ENCODE measurements at places on chromosomes 16 and 17.

GRCh38 chr16:85151603-85152413 lies 39.5 kb upstream of the CIBAR2 start:
- DNase-seq, result peak; percentile 12

DNA sequence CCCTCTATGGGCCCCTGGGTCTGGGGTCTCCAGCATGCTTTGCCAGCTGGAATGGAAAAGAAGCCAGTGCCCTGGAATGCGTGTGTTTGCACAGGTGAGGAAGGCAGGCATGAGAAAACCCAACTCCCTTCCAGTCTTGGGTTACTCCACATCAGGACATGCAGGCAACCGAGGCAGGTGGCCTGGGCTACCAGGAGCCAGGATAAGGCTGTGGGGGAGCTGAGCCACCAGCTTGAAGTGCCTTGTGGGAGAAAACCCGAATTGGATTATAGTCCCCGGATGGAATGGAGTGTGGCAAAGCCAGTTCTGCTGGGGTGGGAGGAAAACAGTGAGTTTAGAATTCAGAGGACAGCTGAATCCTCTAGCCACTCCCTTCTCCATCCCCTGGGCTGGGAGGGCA lies 7.2 kb downstream of the SRCIN1 start:
- DNase-seq, result peak; percentile 41

DNA sequence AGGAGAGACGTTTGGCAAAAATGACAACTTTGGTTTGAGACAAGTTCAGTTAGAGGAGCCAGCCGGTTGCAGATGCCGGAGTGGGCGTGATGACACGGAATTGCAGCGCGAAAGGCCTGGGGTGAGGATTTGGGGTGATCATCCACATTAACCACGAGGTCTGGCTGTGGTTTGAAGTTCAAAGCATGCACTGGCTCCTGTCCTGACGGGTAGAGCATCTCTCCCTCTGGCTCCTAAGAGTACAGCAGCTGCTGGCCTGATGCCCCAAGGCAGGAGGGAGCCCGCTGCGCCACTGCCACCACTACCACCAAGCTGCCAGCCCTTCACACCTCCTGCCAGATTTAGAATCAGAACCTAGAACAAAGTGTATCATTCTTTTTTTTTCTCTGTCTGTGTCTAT lies 3.7 kb downstream of the RHBDL3 start:
- no peak for DNase-seq

DNA sequence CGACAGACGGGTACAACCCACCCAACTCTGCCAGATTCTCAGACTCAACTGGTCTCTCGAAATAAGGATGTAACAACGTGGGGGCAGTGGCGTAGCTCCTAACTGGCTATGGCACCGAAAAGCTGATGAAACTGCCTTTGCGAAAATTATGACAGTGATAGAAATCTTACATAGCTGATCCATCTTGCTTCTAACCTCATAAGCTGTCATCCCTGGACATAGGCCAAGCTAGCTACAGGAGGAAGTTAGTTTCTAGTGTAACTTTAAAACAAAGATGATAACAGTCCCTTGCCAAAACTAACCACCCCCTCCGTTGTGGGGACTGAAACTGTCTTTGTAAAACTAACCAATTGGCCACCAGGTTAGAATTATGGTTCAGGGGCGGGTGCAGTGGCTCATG lies 220.1 kb downstream of the SLC39A11 start:
- DNase-seq, result no peak

- no peak for DNase-seq
These were observed 137.1 kb downstream of the CYB561 start for GRCh38 chr17:63309021-63309420.

DNA sequence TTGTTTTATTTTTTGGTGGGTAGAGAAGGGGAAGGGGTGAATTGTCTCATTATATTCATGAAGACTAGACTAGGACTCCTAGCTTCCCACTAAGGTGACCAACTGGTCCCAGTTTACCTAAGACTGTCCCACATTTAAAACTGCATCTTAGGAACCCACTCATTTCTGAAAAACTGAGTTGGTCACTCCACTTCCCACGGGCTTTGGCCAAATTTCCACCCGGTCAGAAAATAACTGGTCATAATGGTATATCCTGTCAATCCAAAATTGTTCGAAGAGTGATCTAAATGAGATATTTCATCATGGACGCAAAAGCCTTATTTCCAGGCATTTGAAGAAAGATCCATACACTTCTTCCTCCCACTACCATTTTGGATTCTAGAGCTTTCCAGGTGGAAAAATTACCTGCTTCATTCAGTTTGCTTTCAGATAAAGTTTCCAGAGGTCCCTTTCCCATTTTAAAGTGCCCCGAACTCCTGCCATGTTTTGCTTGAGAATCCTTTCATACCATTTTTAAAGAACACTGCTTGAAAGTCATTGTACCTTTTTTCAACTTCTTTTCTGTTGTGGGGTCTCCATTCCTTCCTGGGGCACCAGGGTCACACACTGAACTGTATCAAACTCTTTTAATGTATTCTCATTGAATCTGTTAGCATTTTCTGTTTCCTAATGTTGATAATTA lies 21.8 kb upstream of the ZFHX3 start:
- no peak for DNase-seq

DNA sequence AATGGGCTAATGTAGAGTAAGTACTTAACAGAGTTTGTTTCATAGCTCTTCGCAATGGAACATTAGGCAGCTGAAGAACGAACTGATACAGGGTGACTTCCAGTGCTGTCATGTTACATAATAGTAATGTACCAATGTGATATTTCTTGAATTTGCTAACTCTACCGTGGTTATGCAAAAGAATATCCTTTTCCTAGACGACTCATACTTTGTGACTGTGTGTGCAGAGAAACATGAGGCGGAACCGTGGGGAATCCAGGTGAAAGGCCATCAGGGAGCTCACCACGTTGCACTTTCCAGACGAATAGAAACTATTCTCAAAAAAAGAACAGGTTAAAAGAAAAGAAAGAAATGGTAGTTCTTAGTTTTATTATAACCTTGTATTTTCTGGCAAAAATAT lies 13.2 kb downstream of the NOB1 start:
- DNase-seq, result no peak

DNA sequence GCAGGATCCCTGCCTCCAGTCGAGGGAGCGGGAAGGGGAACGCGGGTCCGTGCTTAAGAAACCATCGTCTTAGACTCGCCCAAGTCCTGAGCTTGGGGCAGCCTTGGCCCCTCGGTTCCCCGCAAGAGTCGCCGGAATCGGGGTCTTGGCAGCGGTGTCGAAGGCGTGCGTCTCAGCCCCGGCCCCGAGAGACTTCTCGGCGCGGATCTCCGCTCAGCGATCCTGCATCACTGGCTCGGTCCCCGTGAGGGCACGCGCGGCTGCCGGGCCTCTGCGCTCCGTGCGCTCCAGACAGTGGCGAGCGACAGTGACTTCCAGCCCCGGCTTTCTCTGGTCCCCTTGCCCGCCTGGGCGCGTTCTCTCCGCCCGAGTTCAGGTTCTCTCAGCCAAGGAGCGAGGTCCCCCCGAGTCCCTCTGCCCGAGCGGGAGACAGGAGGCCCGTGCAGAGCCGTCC lies 380 bp downstream of the HS3ST3A1 start:
- DNase-seq, result no peak

- no peak for DNase-seq
These were observed 274.5 kb downstream of the C16orf95 start for GRCh38 chr16:87042551-87043230.

- DNase-seq, result no peak
These were observed 74.2 kb upstream of the CCL1 start for GRCh38 chr17:34437188-34437587.

DNA sequence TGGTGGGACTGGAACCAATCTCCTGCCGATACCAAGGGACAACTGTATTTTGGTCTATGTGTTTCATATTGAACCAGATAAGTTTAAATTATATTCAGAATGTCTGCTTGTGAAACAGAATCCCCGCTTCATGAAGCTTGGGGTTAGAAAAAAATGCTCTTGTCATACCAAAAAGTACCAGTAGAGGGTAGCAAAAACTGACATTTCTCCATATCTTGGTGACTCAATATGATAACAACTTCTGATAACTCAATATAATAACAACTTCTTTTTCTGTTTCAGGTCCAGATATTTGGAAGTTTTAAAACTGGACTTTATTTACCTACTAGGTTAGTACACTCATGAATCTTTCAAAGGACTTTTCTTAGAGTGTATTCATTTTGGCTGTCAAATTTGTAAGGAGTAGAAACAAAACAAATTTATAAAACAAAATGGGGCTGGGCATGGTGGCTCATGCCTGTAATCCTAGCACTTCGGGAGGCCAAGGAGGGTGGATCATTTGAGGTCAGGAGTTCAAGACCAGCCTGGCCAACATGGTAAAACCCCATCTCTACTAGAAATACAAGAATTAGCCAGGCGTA lies 52.3 kb upstream of the ADCY7 start:
- peak; percentile 57 for DNase-seq

DNA sequence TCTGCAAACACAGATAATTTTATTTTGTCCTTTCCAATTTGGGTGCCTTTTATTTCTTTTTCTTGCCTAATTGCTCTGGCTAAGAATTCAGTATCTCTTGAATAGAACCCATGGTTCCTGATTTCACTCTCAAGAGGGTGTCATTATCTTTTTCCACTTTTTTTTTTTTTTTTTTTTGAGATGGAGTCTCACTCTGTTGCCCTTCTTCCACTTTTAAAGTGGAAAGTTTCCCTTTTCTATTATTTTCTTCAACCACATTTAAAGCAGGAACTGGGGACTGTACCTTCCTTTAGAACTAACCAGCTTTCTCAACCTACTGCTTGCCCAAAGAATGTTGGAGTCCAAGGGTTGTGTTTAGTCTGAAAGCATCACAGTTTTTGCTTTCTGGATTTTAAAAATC lies 31.1 kb downstream of the SLFN11 start:
- DNase-seq, result no peak

GRCh38 chr17:42562388-42563142 lies 617 bp downstream of the COASY start:
- DNase-seq, result peak; percentile 19

DNA sequence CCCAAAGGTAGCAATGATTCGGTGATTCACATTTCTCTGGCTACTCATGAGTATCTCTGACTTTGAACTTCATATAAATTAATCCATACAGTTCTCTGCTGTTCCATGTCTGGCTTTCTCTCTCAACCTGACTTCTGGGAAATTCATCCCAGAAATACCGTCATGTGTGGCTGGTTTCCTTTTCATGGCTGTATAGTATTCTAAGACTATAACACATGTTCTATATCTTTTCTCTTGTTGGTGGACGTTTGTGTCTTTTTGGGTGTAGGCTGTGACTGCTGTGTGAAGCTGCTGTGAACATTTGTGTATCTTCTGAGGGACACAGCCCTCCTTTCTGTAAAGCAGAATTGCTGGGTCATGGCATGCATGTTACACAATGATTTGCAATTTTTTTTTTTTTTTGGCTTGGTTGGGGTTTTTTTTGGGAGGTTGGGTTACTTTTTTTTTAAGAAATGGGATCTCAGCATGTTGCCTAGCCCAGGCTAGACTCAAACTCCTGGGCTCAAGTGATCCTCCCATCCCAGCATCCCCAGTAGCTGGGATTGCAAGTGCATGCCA lies 6.3 kb downstream of the TTYH2 start:
- DNase-seq, result no peak

GRCh38 chr17:59381716-59382570 lies 50.5 kb downstream of the YPEL2 start:
- no peak for DNase-seq

DNA sequence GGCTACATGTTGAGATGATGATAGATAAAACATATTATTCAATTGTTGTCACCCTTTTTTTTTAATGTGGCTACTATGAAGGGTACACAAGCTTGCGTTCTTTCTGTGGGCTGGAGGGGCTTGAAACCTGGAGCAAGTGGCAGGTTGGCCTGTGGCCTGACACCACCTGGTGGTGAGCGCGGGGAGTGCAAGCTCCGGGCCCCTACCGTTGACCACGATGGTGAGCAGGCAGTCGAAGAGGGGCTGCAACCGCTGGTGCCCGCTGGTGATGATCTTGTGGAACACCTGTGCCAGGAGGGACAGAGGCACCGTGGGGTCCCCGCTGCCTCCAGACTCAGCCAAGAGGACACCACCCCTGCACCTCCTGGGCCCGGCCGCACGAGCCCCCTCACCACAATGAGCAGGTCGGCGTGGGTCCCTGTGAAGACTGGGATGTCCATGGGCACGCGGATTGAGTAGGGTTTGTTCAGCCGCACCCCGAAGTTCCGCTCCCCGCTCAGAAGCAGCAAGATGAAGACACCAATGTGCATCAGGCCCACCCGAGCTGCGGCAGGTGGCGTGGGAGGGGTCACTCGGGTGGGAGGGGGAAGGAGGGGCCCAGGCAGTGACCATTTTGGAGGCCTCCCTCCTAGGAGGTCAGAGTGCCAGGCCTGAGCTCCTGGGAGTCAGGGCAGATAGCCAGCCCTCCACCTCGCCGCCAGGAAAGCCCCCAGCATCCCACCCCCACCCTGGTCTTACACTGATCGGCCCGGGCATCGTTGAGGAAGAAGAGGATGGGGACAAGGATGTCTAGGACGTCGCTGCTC lies 14.4 kb downstream of the HID1 start:
- peak; percentile 62 for DNase-seq

DNA sequence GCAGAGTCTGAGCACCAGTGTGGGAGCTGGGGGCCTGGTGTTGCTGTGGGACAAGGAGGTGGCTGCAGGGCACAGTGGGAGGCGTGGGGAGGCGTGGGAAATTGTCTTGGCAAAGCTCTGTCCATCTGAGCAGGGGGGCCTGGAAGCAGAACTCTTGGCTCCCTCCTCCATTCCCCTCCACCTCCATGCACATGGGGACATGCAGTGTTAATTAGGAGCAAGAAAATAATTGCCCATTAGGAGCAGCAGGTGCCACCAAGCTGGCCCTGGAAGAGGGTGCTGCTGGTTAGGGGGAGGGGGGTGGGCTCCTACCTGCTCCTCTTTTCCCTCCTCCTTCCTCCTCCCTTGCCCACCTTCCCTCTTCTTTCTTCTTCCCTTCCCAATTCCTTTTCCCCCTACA lies 4.5 kb downstream of the TTYH2 start:
- DNase-seq, result no peak

DNA sequence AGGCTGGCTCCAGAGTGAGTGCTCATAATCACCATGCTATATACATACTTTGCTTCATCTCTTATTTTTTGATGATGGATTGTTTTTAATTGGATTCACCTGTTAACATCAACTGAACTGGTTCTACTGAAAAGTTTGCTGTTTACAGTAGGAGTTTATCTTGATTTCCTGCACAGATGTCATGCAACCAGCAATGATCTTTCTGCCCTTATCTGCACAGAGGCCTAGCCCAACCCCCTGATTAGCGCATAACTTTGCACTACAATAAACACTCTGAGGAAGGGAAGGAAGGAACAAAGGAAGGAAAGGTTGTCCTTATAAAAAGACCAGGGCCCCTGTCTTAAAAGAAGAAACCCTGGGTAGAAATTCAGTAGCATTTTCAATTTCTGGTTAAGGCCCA lies 152.9 kb downstream of the RGS9 start:
- peak; percentile 52 for DNase-seq
